Esophagus muscularis mucosa (tissue), 4 donors: ENCODE measurements at places on chromosomes 2 and 18. TPM values are rescaled to one million over a fixed set of nuclear protein-coding genes. Genes with fewer than 3 reads are reported as not detected.

The GNLY gene
- total RNA-seq = 2.9 TPM

The CPSF3 gene
- total RNA-seq = 21.8 TPM

The ALPP gene
- total RNA-seq = not detected

The TTR gene
- total RNA-seq = not detected

The DYSF gene
- 17.5 TPM for total RNA-seq

The POLE4 gene
- total RNA-seq = 22.0 TPM

The MBP gene
- total RNA-seq = 31.3 TPM

The GPR35 gene
- 4.0 TPM for total RNA-seq

The RESP18 gene
- total RNA-seq = not detected

The GNAL gene
- total RNA-seq = 19.5 TPM
